ENCODE measurements at places on chromosomes 2 and 18.
A peak's percentile ranks its signal among the peaks of the same experiment; 100 is the strongest.

- DNase-seq: no peak
Observed at GRCh38 chr2:73255007-73255644, 21.0 kb downstream of the CCT7 start.

DNA sequence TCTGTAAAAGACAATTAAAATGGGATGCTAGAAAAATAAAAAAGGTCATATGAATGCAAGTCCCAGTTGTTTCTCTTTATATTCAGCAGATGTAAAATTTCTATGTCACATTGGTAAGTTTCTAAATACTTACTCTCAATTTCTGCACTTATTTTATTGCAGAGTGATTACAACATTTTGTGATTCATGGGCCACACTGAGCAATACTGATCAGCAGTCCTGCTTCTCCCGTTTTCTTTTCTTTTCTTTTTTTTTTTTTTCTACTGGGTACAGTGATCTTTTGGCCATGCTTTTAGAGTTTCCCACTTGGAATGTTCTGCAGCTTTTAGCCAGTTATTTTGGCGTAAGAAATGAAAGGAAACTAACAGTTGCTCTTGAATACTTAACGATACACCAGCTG is 38.8 kb downstream of the LIMS1 start:
- peak; percentile 66 for DNase-seq

DNA sequence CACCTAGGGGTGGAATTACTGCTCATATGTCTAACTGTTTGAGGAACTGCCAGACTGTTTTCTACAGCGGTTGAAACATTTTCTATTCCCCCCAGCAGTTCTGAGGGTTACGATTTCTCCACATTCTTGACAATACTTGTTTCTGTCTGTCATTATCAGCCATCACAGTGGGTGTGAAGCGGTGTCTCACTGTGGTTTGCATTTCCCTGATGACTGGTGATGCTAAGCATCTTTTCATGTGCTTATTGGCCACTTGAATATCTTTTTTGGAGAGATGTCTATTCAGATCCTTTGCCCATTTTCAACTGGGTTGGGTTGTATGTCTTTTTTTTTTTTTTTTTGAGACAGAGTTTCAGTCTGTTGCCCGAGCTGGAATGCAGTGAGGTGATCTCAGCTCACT is 63.0 kb downstream of the ADNP2 start:
- no peak for DNase-seq

GRCh38 chr18:55343396-55344073 is 244.5 kb downstream of the TCF4 start:
- no peak for DNase-seq

- no peak for DNase-seq
Observed at GRCh38 chr2:240146627-240147278, 6.3 kb upstream of the OTOS start.

- DNase-seq: peak; percentile 10
Observed at GRCh38 chr18:1094409-1094808, 189.7 kb downstream of the ADCYAP1 start.

DNA sequence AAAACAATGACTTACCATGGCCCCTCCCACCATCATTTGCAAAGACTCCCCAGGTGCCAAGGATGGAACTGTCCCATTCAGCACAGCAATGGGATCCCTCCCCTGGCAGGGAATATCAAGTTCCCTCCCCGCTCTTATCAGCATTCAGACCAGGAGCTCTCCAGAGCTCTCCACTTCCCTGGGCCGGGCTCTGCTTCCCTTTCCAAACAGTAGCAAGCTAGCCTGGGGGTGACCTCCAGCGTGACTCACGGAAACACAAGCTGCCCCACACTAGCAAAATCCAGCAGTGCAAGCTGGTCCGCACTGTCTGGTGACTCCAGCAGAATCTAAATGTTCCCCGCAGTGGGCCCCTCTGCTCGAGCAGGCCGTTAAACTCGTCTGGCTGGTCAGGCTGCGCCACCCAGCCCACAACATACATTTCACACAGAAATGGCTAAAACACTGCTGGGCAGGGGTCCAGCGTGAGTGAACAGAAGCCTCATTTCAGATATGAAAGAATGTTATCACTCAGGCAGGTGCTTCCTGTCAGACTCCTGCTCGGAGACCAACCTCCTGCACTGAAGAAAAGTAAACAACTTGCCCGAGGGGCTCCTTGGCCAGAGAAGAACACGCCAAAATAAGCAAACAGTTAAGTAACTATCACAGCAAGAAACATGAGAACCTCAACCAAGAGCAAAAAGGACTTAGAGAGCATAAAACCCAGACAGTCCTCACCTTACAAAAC is 33.9 kb downstream of the STAT1 start:
- no peak for DNase-seq

DNA sequence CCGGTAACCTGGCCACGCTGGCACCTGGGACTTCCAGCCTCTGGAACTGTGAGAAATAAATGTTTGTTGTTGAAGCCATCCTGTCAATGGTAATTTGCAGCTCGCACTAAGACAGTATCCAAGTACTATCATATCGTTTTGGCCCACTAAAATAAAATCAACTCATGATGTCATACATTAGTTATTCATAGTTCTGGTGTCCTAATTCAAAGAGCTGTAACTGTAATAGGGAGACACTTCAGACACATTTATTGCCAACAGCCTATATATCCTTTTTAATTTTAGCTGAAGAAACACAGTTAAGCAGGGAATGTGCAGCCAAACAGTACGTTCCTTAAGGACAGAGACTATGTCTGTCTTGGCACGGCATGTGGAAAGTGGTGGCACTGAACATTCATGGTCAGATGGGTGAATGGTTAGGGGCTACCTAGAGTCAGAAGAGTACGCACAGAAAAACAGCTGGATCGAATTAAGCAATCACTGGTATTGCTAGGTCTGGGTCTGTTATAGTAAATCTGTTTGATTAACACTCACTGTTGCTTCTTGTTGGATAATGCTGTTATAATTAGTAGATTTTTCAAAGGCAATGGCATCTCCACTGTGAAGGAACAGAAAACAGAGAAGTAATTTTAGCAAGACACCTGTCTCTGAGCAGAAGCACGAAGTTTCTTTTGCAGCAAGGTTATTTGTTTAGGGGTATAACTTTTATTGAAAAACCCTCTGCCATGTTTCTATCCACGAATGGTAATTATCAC is 41.3 kb upstream of the CREG2 start:
- no peak for DNase-seq

Measured in fibroblast of skin of left biceps (primary cell).